ENCODE measurements at places on chromosomes 6 and 20.

- no peak for DNase-seq
Measured at GRCh38 chr20:25989196-25989595, 292.5 kb upstream of the ZNF337 start.

GRCh38 chr20:1327827-1328679 lies 886 bp downstream of the SDCBP2 start:
- no peak for DNase-seq

- no peak for DNase-seq
Measured at GRCh38 chr6:55674672-55675071, 95.7 kb upstream of the HMGCLL1 start.

- no peak for DNase-seq
Measured at GRCh38 chr6:30447237-30447636, 42.1 kb upstream of the HLA-E start.

- no peak for DNase-seq
Measured at GRCh38 chr6:10404799-10405512, 9.9 kb downstream of the TFAP2A start.

DNA sequence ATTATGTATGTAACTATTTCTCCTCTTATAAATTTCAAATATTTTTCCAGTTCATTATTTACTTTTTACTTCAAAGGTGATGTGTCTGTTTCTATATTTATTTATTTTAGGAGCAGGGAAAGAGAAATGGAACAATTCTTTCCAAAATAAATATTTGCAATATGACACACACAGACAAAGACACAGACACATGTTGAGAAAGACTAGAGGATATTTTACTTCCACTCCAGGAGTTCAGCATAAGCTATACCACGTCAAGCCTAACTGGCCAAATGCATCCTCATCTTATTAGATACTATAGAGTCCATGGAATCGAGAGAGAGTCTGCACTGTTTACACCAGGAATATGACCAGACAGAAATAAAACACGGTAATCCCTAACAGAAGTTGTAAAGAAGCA lies 13.3 kb downstream of the RALGAPA2 start:
- no peak for DNase-seq

- no peak for DNase-seq
Measured at GRCh38 chr6:95545686-95546085, 31.6 kb upstream of the MANEA start.

- DNase-seq: no peak
Measured at GRCh38 chr6:17600527-17601385, 654 bp downstream of the FAM8A1 start.

DNA sequence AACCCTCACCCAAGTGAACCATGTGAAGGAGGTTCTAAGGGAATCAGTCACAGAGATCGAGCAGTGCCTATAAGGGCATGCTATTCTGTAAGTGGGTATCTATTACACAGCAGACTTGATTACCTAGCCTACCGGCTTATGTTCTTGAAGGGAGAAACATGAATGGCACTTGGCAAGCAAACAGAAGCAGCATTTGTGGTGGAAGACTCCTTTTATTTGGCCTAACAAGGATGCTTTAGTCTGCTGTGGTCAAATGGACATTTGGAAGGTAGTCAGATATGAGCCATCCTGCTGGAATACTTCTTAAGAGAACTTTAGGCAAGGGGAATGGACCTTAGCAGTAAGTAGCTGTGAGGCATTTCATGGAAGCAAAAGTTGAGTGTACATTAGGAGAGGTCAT lies 126.3 kb downstream of the COL12A1 start:
- DNase-seq: no peak

DNA sequence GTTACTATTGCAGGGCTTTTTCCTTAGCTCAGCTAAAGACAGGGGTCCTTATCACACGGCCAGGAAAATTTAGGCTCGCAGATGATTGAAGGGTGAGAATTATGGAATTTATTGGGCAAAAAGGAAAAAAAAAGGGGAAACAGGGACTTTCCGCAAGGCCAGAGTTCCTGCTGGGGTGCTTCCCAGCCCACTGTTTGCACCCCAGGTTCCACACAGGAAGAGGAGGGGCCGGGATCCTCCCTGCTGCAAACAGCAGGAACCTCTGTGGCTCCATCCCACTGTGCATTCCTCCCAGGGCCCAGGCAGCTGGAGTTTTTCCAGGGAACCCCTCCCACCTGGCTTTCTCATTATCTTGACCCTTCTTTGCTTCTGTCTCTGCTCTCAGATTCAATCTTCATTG lies 35.9 kb upstream of the IL20RA start:
- DNase-seq: no peak

DNA sequence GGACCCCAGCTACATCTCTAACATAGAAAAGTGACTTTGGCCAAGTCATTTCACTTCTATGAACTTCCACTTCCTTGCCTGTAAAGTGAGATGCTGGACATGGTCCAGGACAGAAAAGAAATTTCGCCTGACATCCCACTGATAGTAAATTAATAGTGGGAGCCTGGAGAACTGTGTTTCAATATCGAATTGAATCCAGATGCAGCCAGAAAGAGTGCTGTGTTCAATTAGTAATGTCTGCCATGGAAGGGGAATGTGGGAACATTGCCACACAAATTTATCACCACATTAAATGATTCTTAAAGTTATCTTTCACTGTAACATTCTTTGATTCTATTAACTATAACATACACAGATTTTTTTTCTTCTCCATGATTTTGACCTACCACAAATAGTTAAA lies 255.0 kb downstream of the HACE1 start:
- DNase-seq: no peak

DNA sequence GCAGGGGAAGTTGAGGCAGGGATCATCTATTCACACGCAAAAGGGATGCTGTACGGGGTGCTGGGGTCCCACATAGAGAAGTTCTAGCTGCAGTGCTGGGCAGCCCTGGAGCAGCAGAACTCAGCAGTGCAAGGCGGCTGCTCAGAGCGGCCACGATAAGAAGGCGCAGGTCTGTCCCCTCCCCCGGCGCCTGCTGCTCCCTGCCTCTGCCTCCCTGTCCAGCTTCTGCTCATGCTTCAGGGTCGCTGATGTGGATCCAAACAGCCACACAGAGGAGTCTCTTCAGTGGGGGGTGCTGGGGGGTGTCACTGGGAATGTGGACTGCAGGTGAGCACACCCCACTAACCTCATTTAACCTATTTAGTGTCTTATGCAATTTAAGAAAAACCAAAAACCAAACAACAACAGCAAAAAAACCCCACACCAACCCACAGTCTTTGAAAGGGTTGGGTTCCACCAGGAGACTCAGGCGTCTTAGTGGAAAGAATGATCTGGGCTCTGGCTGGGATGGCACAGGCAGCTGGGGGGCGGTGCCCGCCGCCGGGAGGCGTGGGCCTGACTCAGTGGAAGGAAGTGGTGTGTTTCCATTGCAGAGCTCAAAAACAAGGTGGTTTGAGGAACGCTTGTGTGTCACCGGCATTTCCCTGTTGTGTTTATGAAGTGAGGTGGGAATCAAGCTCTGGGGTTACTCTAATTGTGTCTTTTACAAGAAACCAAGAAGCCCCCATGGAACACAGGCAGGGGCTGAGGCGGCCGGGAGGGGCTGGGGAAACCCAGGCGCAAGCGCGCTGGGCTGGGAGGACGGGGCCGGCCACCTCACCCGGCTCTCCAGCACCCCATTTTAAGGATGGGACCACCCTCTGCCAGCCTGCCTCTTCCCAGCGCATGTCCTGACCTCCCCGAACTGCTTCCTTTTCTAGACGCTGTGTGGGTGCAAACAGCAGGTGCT lies 55.1 kb downstream of the IRF4 start:
- DNase-seq: no peak

GRCh38 chr6:129672341-129672682 lies 37.7 kb downstream of the ARHGAP18 start:
- DNase-seq: no peak

DNA sequence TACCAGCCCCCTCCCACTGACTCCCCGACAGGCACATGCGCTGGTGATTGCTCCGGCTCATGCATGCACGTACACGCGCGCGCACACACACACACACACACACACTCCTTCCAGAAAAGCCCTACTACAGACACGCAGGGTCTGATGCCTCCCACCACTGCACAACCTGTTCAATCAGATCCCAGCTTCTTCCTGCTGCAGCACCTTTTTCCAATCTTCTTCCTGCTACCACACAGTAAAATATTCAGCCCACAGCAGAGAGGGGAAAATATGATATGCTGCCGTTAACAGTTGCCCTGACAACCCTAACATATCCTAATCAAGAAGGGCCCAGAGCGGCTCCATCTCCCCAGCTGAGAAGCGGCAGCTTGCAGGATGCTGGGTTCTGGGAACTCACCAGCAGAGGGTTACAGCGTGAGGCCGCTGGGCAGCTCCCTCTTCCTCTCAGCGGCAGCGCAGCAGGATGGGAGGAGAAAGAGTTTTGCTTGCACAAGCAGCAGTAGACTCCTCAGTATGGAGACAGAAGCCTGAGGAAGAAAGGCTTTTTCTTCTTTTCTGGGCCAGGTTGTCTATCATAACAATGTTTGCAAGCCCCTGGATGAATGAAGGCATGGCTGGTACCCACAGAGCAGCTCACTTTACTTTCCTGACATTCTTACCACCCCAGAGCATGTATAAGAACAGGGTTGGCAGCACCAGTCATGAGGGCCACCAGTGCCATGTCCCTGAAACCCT lies 23.9 kb downstream of the MAP7 start:
- DNase-seq: no peak

DNA sequence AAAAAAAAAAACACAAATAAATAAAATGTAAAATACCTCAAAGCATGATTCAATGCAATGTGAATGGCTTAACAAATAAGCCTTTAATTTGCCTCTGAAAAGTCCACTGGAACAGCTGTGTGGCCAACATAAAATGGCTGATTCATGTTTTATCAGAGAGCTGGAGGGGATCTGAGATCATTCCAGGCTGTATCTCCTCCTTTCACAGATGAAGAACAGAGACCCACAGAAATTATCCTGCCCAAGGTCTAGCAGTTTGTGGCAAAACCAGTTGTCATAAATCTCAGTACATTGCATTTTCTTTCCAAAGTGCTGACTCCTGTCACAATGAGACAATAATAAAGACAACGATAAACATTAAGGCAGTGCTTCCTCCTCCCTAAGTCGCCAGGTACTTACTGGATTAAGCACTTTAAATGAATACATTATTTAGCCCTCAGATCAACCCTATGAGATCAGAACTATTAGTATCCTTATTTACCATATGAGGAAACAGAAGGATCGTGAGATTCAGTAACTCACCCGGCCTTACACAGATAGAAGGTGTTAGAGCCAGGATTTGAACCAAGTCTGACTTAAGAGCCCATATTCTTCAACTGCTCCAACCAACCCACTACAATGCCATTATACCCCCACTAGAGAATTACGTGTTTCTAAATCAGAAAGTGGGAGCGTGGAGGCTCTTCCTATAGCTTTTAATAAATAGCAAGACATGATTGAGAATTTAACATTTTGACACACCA lies 118.3 kb downstream of the KIF13A start:
- DNase-seq: no peak

DNA sequence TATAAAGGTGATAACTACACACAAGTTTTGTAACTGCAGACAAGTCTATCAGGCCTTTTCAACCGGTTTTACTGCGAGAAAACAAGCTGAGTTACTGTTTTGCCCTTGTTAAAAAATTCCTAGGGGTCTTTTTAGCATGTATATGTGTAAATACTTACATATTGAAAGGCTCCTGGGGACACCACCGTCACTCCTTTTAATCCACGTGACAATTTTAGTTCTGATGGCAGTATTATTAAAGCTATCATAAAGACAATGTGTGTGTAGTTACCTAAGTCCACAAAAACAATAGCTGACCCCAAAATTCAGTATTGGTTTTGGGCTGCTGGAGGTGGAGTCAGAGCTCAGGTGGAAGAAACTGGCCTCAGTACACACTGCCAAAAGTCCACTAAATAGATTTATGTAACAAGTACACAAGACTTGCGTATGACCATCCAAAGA lies 41.3 kb upstream of the HFE start:
- DNase-seq: no peak

GRCh38 chr6:48597951-48598350 lies 487.0 kb upstream of the PTCHD4 start:
- DNase-seq: no peak

- DNase-seq: no peak
Measured at GRCh38 chr6:41716516-41717391, 18.7 kb downstream of the TFEB start.

DNA sequence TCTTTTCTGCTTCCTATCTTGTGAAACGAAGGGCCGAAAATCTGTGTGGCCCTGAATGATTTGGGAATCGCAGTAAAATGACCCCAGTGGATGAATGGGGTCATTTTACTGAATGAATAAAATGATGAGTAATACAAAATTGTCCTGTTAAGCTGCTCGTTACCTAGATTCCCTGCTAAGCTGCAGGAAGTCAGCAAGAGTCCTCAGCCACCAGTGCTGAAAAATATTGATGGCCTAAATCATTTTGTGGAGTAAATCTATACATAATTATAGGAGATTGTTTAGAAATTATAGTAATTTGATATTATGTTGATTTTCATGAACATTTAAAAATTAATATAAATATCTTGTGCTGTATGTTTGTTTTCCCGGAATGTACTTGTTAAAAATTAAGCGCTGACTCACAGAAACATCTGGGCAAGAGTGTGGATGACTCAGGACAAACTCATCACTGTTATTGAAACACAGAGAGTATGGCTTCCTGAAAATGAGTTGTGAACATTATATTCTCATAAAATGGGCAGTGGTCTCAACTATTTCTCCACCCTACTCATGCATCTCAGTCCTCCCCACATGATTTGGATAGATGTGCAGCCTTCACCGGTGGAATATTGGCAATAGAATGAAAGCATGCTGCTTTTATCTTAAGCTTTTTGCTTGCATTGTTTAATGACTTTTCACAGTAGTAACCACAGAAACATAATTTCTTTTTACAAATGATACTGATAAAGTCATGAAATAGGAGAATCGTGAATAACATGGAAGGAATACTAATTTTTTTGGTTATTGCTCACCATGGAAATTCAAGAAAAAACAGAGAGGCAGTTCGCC lies 36.2 kb upstream of the RGS17 start:
- DNase-seq: no peak

- DNase-seq: no peak
Measured at GRCh38 chr20:33474963-33475362, 14.9 kb upstream of the CBFA2T2 start.

GRCh38 chr20:58492795-58493524 lies 22.2 kb downstream of the APCDD1L start:
- no peak for DNase-seq

GRCh38 chr6:37971711-37972390 lies 152.3 kb downstream of the ZFAND3 start:
- DNase-seq: no peak

- no peak for DNase-seq
Measured at GRCh38 chr6:15267221-15267620, 21.4 kb downstream of the JARID2 start.

DNA sequence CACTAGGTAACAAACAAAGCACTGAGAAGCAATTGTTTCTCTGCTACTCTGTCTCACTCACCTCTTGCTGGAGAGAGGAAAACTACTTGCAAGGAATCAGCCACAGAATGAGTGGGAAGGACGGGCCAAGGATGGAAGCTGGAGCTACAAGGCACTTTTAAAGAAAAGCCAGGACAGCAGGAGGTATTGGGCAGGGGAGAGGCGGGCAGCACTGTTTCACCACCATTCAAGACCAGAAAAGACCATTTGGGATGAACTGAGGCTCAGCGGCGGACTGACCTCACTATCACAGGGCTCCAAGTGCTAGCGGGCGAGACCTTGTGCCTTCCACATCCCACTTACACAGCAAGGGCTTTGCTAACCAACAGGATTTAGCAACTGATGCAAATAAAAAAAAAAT lies 137.4 kb downstream of the IPCEF1 start:
- no peak for DNase-seq

- no peak for DNase-seq
Measured at GRCh38 chr6:111773501-111774345, 99.5 kb downstream of the FYN start.

GRCh38 chr20:19768325-19768842 lies 10.3 kb downstream of the RIN2 start:
- no peak for DNase-seq

- DNase-seq: no peak
Measured at GRCh38 chr6:47344022-47344421, 34.3 kb upstream of the TNFRSF21 start.

All from NCI-H2081 treated with DMSO at 0.1 percent for 48 hours (cell line).